CD4-positive, alpha-beta T cell treated with Interleukin-12 subunit alpha and Interleukin-12 subunit beta, for 1 hour (primary cell): ENCODE measurements at places on chromosomes 11 and 22.

- no peak for DNase-seq
Measured at GRCh38 chr11:57230316-57230715, 6.7 kb downstream of the APLNR start.

- no peak for DNase-seq
Measured at GRCh38 chr11:68704887-68705286, 20.5 kb downstream of the GAL start.

- DNase-seq: no peak
Measured at GRCh38 chr11:74000307-74001133, 8.4 kb downstream of the UCP3 start.

DNA sequence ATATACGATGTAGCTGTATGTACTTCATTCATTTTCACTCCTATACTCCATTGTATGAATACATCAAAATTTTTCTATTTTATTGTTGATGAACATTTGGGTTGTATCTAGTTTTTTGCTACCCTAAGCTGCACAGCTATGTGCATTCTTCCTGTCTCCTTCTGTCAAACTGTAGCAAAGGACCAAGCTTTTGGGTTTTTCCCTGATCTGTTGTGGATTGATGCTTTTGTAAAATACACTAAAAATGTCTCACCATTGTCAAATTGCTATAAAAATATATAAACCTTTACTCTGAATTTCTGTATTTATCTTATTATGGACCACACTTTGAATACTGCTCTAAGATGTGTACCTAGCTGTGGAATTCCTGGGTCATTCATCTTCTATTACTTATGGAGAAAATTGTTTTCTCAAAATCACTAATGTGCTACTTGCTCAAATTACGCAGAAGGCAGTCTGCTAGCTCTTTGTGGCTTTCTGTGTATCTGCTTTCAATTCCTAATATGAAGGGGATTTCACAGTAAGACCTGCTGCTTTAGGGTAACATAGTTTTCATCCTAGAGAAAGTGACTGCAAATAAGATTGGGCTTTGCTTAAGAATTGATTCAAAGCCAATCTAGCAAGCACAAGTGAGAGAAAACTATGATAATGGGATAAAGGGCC lies 123.4 kb downstream of the CYP2R1 start:
- peak; percentile 44 for DNase-seq

GRCh38 chr11:24965748-24966147 lies 468.9 kb downstream of the LUZP2 start:
- DNase-seq: no peak

DNA sequence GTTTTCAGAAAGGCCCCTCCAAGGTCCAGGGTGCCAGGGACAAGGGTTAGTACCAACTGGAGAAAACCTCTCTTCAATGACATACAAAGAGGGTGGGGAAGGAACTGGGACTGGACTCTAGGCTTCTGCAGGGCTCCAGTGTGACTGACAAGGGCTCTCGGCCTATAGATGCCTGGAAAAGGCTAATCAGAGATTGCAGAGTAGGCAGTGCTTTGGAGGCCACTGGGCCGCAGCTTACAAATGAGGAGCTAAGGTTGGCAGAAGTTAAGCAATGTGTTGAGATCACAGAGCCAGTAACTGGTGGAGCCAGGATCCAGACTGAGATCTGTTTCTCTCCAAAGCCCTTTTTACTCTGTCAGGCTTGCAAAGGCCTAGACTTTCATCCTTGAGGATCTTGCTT lies 7.4 kb upstream of the DGKZ start:
- no peak for DNase-seq

GRCh38 chr11:69861901-69862300 lies 42.7 kb upstream of the FGF3 start:
- no peak for DNase-seq

- no peak for DNase-seq
Measured at GRCh38 chr11:17389957-17390649, 1.6 kb upstream of the KCNJ11 start.
